ENCODE measurements at places on chromosomes 2 and 18.

DNA sequence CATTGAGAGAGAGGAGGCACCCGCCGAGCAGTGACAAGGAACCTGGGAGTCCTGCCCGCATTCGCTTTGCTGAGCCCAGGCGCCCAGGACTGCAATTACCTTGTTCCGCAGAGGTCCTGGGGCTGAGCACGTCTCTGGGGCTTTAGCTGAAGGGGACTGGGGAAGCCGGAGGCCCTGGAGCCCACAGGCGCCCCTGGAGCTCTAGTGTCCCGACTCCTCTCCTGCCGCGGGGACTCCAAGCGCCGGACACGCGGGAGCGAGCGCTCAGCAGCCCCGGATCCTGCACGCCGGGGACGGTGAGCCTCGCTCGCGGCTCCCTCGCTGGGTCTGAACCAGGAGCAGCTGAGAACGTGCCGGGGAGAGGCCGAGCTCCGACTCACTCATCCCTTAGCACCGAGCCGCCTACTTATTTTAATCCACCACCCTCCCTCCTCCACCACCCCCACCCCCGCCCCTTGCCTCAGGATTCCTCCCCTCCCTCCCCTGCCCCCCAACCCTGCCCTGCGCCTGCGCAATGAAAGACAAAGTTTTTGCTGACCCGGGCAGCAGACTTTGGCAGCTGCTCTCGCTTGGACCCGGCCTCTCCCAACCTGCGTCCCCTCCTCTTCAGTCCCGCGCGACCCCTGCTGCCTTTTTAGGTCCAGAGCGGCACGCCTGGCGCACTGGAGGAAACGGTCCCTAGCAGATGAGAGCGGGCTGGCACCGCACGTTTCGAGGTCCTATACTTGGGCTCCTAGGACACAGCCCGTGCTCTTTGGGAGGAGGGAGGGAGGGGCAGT, at the start of gene OSR1:
OSR1 (minus strand) TSS at position 382 of the 779 bp plus-strand sequence. CDS start 4,818 bp downstream, outside the sequence.
- peak; percentile 32 for DNase-seq

GRCh38 chr2:167475791-167476190, 587.5 kb downstream of the XIRP2 start:
- no peak for DNase-seq

GRCh38 chr18:23772327-23773024, 83.2 kb downstream of the LAMA3 start:
- no peak for DNase-seq

GRCh38 chr2:23350041-23350791, 34.8 kb upstream of the KLHL29 start:
- no peak for DNase-seq

DNA sequence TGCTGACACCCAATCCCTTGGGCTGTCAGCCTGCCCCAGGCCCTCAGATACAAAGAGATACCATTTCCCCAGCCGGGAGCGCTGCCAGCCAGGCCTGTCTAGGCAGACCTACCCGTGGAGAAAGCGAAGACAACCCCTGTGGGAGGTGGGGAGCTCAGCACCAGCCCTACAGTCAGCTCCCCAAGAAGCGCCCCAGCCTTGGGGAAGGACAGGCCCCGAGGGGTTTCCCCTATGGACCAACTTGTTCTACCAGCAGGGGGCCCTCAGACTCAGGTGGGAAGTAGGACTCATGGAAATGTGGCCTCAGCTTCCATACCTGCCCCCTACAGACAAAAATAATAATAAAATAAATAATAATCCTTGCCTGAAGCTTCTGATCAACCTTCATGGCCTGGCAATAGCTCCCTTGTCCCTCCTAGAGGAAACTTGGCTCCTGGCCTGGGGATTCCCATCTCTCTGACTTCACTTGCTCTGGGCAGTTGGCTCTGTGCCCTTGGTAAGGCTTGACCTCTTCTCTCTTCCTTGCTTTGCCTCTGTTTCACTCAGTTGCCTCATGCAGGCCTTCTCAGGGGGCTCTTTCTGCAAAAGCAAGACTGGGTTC, 7.0 kb downstream of the SLC35F6 start:
- DNase-seq, result peak; percentile 24

DNA sequence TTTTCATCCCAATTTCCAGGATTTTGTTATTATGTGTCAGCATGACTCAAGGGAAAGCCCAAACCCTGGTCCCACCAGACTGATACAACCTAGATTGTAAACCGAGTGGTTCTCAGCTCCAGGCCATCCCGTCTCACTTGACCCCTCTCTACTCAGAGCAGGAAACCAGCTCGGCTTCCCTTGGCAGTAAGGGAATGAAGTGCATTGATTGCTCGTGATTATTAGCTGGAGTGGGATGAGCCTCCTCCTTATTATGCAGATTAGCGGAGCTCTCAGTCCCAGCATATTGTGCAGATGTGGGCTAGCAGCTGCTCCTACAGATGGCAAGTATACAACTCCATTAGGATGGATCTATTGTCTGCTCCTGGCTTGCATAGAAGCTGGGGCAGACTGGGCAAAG, 167.6 kb downstream of the LNPK start:
- DNase-seq, result no peak

GRCh38 chr2:146681991-146682390, 1162.8 kb upstream of the ACVR2A start:
- no peak for DNase-seq

DNA sequence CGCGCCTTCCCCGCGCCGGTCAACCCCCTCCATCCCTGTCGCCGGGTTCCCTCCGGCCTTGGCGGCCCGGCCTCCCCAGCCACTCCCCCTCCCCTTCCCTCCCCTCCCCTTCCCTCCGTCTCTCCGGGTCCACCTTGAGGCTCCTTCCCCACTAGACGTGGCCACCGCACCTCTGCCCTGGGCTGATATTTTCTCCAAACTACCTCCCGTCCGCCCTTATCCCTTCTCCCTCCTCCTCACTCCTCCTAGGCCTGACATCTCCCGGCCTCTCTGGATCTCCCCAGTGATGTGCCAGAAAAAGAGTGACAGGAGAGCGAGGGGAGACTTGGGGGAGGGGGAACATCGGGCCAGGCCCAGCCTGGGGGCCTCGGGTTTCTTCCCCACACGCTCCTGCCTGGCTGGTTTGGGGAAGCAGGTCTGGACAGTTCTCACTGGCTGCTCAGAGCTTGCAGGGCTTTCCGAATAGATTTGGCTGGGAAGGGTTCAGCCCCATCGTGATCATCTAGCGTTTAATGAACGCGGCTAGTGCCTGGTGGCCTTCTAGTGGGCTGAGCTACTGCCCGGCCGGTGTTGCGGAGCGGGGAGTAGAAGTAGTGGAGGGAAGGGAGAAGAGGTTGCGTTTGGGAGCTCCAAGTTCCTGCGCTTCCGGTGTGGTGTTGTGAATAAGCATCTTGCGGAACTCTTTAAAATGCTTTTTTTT, 641 bp downstream of the MAPRE3 start:
- no peak for DNase-seq

DNA sequence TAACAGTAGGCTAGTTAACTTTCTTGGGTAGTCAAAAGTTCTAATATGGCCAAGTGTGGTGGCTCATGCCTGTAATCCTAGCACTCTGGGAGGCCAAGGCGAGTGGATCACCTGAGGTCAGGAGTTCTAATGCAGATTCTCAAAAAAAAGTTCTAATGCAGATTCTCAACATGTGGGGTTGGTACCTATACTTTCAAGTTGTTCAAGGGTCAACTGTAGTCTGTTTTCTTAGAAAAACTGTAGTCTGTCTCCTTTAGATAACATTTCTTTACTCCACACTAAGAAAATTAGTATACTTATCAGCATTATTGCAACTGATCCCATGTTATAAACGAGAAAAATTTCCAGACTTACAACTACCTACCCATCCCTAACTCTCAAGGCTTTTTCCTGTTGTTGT, 16.6 kb downstream of the INO80D start:
- DNase-seq, result no peak

DNA sequence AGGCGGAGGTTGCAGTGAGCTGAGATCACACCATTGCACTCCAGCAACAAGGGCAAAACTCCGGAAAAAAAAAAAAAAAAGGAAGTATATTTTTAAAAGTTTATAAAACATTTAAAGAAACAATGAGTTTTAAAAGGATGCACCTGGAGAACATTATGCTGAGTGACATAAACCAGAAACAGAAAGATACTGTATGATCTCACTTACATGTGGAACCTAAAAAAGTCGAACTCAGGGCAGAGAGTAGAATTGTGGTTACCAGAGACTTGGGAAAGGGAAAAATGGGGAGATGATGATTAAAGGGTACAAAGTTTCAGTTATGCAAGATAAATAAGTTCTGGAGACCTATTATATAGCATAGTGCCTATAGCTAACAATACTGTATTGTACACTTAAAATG, 52.8 kb upstream of the RTN4 start:
- no peak for DNase-seq

- no peak for DNase-seq
Observed at GRCh38 chr2:16130906-16131400, 190.6 kb downstream of the MYCN start.

GRCh38 chr18:72541871-72542332, 2.2 kb downstream of the CBLN2 start:
- DNase-seq, result no peak

- DNase-seq, result no peak
Observed at GRCh38 chr2:99488539-99489062, 1.2 kb downstream of the REV1 start.

DNA sequence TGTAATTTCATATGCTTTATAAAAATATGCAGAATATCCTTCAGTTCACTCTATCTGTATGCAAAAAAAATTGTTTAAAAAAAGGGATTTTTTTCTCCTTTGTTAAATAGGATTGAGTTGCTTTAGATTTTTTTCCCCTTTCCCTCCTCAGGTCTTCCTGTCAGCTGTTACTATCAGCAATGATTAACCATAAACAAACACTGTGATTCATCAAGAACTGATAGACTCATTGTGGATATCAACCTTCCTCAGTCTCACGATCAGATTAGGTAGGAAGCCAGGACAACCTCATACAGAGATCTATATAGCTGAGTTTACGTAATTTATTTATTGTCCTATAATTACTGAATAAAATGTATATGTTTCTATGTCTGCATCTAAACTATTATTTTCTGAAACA, 2136.2 kb upstream of the CELF4 start:
- no peak for DNase-seq

DNA sequence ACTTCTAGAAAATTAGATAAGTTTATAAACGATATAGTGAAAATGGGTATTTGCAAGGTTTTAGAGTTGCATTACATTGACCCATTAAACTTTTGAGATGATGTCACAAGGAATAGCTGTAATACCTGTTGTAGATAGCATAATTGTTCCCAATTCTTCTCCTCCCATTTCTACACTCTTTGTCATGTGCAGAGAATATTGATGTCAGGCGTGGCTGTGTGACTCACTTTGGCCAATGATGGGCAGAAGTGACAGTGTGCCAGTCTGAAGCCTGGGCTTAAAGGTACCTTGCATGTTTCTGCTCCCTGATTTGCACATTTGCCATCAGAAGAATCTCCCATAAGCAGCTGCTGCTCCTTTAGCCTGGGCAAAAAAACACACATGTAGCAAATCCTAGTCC, 26.9 kb upstream of the CCBE1 start:
- DNase-seq, result no peak

DNA sequence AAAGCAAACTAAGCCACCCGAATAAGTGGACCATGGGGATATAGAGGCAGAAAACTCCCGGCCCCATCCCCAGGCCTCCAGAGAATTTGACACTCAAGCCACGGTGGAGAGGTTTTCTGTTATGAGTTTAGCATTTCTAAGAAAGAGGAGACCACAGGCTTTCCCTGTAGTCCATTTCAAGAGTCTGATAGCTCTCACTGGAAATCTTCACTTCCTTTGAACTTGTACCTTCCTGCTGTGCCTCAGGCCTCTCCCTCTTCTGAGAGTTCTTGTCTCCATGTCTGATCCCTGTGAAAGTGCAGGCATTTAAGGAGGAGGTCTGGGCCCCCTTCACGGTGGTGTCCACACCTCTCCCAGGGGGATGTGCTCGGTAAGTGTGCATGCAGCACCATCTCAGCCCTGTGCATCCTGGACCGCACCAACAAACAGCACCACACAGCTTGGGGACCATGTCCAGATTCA, 113.7 kb downstream of the BCL2 start:
- DNase-seq, result no peak

- no peak for DNase-seq
Observed at GRCh38 chr2:141992695-141993094, 138.1 kb downstream of the LRP1B start.

DNA sequence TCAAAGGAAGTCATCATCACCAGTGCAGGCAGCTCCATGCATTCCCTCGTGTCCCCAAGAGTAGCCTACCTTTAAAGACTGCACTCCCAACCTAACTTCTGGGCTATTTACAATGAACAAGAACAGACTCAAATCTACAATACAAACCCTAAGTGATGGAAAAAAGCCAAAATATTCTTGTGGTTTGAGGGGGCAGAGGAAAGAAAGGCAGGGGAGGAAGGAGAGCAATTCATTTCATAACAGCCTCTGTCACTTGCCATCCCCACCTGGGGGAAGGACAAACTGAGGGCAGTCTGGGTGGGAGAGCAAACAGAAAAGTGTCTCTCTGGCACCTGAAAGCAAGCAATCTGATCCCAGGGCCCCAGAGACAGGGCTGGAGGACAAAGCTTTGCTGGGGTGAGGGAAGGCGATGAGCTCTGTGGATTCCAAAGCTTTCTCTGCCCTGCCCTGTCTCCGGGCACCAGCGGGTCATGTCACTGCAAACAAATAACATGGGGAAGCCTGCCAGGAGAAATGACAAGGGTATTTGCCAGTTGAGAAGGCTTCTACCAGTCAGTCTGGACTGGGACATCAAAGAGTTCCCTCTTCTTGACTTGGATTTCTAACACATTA, 528.0 kb upstream of the TNP1 start:
- DNase-seq, result no peak

DNA sequence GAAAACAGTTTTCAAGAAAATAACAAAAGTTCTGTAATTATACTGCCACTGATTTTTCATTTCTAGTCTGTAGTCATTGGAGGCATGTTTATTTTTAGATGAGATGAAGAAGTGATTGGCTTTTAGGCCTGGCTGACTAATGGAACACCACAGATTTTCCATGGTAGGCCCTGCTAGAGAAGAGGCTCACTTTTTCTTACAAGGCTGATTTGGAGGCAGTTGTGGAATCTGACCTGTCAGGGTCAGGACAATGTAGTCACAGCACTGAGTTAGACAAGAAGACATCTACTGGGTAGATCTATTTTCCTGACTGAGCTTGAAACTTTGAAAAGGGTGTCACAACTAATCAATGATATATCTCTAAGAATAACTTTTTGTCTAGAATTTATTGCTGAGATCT, 43.9 kb downstream of the KDM3A start:
- no peak for DNase-seq

DNA sequence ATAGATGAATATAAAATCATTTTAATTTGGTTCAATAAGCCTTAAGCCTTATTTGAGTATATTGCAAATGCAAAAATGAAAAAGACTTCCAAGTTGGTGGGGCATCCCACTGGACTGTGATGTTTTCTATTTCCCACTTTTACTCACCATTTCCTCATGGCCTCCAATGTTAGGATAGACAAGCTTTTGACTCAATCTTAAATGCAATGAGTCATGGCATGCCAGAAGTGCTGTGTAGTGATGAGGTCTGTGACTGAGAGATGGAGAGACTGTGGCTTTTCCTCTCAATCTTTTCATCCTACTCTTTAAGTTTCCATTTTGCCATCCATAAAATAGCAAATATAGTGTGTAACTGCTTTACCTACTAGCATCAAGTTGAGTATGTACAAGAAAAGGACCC, 1401.2 kb upstream of the CELF4 start:
- DNase-seq, result no peak

GRCh38 chr18:48113691-48114090, 183.2 kb upstream of the SMAD2 start:
- DNase-seq, result no peak

- no peak for DNase-seq
Observed at GRCh38 chr18:23593720-23594119, 7.4 kb upstream of the NPC1 start.

- no peak for DNase-seq
Observed at GRCh38 chr2:2731101-2731815, 400.2 kb upstream of the MYT1L start.

- DNase-seq, result peak; percentile 10
Observed at GRCh38 chr2:10254373-10255188, 48.1 kb upstream of the HPCAL1 start.

Data from activated naive CD4-positive, alpha-beta T cell treated with anti-CD3 and anti-CD28 coated beads, Interleukin-2, amount 50 U/mL, for 16 hours (primary cell).